Hematopoietic multipotent progenitor cell treated with erythropoietin and hydrocortisone succinate and interleukin-3 and kit ligand, for 4 days (in vitro differentiated cells): ENCODE measurements at places on chromosomes 4 and X.

- DNase-seq: no peak
Observed at GRCh38 chr4:57053508-57053907, 56.7 kb downstream of the IGFBP7 start.

GRCh38 chrX:53716328-53717088 is 30.0 kb upstream of the HUWE1 start:
- DNase-seq: peak; percentile 53

DNA sequence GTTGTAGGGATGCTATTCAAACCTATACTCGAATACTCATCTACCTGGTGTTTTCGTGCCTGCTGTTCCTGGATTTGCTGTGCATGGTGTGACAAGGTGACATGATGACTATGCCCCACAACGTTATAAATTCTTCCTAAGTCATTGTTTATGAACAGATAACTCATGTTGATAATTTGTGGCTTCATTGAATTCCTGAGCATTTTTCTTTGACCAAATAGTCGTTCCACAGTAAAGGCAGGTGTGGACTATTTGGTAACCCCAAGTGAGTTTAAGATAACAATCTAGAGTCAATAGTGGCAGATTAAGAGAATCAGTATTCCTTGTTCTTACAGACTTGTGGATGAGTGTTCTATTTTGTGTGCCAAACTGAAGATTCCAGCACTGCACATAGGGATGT is 59.9 kb downstream of the SNX25 start:
- DNase-seq: no peak

DNA sequence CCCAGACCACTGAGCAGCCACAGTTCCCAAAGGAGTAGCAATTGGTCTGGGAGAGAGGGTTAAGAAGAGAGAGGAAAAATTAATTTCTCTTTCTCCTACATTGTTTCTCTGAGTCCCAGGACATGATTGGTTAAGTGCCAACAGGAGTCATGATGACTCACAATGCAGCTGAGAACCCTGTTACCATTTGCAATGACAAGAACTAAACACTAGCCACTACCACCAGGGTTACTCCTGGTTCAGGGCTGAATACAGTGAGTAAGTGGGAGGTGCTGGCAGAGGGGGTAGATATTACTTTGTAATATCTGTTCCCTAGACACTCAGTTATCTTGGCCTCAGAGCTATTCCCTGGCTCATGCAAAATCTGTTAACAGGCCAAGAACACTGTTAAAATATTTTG is 18.0 kb downstream of the ETDC start:
- no peak for DNase-seq

GRCh38 chrX:27565992-27566391 is 24.2 kb upstream of the DCAF8L2 start:
- peak; percentile 29 for DNase-seq

- peak; percentile 88 for DNase-seq
Observed at GRCh38 chr4:88858752-88859151, 161.1 kb upstream of the NAP1L5 start.

DNA sequence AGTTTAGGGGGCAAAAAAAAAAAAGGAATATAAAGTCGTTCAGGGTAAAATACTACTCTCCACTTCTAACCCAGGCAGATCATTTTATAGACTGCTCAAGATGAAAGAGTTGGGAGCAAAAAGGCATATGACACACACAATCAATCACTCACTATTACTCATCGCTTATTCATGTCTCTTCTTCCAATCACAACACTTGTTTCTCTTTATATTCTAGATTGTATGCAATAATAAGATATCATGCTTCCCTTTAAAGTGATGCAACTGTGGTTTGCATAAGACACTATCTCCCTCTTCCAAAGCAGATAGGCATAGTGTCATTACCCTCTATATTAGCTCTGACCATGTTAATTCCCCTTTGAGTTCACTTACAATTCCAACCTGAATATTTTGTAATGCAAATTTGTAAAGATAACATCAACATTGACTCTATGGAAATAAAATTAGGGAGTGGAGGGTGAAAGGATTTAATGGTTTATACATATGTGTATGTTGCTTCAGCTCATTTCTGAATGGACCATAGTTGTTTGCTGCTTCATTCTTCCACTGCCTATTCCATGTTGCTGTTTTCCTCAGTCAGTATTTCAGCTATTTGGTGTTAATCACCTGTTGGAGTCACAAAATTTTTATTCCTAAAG is 154.9 kb upstream of the EPHA5 start:
- no peak for DNase-seq
